OCI-M1 (cell line): ENCODE measurements at places on chromosomes 11 and 22.

DNA sequence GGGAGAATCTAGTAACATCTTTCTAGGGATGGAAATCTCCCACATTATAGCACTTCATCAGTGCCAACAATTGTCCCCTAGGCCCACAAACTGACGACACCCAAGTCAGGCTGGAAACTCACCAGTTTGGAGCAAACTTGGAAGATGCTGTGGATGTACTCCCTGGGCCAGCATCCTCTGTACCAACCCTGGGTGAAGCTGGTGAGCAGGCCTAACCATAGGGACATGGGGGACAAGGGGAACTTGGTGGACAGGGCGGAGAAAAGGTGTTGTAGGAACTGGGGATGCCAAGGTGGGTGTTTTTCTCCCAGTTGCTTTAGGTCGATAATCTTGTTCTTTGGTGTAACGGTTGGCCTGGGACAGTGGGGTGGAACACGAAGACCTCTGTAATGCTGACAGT, 42.2 kb downstream of the DRG1 start:
- no peak for DNase-seq

- DNase-seq: no peak
Measured at GRCh38 chr11:69611548-69612526, 29.1 kb upstream of the CCND1 start.

- DNase-seq: no peak
Measured at GRCh38 chr11:58330861-58331260, 28.0 kb downstream of the OR5B17 start.

- DNase-seq: no peak
Measured at GRCh38 chr22:48045369-48045768, 1282.9 kb downstream of the TBC1D22A start.

- DNase-seq: no peak
Measured at GRCh38 chr22:17612057-17612456, 16.5 kb downstream of the ATP6V1E1 start.

DNA sequence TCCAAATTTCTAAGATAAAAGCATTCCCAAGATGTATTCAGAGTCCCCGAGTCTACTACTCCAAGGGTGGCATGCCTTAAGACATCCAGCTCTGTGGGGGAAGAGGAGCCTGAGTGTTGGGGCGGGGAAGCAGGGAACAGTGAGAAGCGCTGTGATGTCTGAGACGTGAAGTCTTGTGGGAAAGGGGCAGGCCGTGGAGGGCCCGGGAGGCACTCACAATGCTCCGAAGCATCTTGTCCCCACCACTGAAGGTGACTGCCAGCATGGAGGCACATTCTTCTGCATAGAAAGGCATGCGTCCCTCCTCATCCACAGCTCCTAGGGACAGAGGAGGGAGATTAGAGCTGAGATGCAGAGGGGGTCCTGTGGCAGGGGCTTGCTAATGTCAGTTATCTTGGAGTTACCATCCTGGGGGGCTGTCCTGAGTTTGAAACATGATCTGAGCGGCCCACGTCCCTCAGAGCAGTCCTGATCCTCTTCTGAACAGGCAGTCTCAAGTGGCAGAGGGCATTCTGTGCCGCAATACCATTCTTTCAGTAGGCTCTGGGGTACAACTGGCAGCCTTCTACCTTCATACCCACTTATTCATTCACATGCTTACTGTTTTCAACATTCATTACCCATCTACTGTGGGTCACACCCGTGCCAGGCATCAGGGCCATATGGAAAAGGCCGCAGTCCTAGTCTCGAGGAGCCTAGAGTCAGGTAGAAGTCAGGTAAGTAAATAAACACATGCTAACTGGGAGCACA, 8.7 kb downstream of the PCSK7 start:
- DNase-seq: no peak

DNA sequence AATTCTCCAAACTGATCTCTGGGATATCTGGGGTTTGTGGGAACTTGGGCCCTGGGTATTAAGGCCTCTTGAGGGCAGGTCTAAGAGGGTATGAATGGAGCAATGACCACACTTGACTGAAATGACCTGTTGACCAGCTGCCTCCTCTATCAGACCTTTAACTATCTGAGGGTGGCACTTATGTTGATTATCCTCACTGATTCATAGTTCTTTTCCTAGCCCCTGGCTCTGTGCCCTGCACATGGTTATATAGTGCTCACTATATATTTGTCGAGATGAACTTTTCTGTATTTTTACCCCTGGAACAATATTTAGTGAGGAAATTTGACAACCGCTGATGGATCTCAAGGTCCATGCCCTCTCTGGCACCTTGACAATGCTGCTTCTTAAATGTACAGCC, 305.5 kb upstream of the PLET1 start:
- DNase-seq: peak; percentile 31

GRCh38 chr22:46171940-46172339, 21.6 kb downstream of the PPARA start:
- DNase-seq: no peak

DNA sequence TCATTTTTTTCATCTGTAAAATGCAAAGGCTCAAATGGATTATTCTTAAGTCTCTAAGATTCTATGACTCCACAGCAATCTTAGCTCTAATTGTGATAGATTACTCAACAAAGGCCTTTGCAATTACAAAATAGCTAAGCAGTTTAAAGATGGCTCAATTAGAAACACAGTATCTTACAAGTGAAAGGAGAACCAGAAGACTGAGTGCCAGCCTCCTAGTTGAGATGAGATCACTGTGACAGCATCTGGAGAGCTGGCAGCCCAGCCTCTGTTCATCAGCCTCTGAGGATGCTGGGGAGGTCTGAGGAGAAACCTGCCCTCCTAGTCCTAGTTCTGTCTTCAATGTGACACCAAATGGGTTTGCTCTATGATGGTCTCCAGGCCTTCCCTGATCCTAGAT, 158.4 kb upstream of the NARS2 start:
- DNase-seq: no peak

GRCh38 chr22:37905534-37906363, at the start of gene MICALL1:
MICALL1 (plus strand) TSS chr22:37906297; CDS start chr22:37906423, 126 bp downstream.
- peak; percentile 81 for DNase-seq

GRCh38 chr11:124170801-124171586, 12.2 kb upstream of the OR10D3 start:
- DNase-seq: no peak
